ENCODE measurements at places on chromosomes 16 and 17.
A peak's percentile ranks its signal among the peaks of the same experiment; 100 is the strongest.

- peak overlapping the region; percentile 61 for H3K27ac ChIP-seq
- DNase-seq = no peak
- peaks cover 24% of the 10 kb centered on the region for H3K36me3 ChIP-seq
- peaks cover 13% of the 10 kb centered on the region for H3K4me1 ChIP-seq
- H3K27me3 ChIP-seq = no peaks in the 10 kb centered on the region
Observed at GRCh38 chr17:64074704-64075426, 54.4 kb upstream of the ICAM2 start.

- DNase-seq = no peak
- no peak overlapping the region for H3K4me3 ChIP-seq
- H3K36me3 ChIP-seq = no peaks in the 10 kb centered on the region
- H3K27me3 ChIP-seq = peaks cover 57% of the 10 kb centered on the region
- H3K27ac ChIP-seq = no peak overlapping the region
- H3K4me1 ChIP-seq = no peaks in the 10 kb centered on the region
Observed at GRCh38 chr17:7825206-7825990, 8.6 kb upstream of the KDM6B start.

DNA sequence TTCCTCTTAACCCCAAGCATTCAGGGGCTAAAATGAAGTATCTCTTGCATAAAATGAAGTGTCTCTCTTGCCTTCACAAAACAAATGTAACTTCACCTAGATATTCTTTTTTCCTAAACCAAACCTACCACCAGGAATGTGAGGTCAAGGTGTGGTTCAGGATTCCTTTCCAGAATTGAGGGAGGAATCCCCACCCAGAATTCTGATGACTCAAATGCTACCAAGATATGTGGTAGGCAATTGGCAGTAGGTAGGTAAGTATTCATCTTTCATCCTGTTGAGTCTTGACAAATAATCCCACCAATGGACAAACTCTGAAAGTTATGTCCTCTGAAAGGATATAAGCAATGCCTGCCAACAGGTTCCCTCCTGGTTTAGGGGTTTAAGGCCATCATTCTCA lies 26.2 kb downstream of the TRIM16 start:
- H3K36me3 ChIP-seq = peaks cover 21% of the 10 kb centered on the region
- H3K4me3 ChIP-seq = peak overlapping the region; percentile 9

DNA sequence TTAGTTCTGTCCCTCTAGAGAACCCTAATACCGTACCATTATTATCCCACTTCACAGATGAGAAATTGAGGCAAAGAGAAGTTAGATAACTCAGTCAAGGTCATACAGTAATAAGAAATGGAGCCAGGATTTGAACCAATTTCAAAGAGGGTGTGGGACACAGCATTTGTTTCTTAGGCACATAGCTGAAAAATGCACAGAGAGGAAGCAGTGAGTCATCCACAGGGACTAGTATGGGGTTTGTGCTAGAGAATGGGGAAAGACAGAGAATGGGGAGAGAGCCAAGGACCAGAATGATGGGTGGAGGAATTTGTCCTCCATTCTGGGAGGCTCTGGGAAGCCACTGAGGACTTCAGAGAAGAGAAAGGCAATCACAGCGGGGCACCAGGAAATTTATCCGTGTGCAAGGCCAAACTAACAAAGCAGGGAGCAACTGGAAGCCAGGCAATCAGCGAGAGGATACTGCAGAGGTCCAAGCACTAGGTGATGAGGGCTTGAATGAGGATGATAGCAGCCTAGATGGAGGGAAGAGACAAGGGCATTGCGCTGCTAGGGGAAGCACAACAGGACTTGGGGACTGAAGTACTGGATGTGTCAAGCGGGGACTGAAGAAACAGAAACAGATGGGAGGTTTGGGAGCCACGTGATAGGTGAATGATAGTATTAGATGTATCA lies 78.1 kb upstream of the ZFHX3 start:
- no peak overlapping the region for H3K4me3 ChIP-seq
- no peaks in the 10 kb centered on the region for H3K27me3 ChIP-seq
- H3K36me3 ChIP-seq = no peaks in the 10 kb centered on the region
- peaks cover 23% of the 10 kb centered on the region for H3K4me1 ChIP-seq

- peaks cover 50% of the 10 kb centered on the region for H3K4me1 ChIP-seq
- H3K27me3 ChIP-seq = peaks cover 13% of the 10 kb centered on the region
- H3K36me3 ChIP-seq = no peaks in the 10 kb centered on the region
- no peak overlapping the region for H3K4me3 ChIP-seq
- peak; percentile 20 for DNase-seq
Observed at GRCh38 chr17:40556198-40556661, 9.0 kb downstream of the CCR7 start.

DNA sequence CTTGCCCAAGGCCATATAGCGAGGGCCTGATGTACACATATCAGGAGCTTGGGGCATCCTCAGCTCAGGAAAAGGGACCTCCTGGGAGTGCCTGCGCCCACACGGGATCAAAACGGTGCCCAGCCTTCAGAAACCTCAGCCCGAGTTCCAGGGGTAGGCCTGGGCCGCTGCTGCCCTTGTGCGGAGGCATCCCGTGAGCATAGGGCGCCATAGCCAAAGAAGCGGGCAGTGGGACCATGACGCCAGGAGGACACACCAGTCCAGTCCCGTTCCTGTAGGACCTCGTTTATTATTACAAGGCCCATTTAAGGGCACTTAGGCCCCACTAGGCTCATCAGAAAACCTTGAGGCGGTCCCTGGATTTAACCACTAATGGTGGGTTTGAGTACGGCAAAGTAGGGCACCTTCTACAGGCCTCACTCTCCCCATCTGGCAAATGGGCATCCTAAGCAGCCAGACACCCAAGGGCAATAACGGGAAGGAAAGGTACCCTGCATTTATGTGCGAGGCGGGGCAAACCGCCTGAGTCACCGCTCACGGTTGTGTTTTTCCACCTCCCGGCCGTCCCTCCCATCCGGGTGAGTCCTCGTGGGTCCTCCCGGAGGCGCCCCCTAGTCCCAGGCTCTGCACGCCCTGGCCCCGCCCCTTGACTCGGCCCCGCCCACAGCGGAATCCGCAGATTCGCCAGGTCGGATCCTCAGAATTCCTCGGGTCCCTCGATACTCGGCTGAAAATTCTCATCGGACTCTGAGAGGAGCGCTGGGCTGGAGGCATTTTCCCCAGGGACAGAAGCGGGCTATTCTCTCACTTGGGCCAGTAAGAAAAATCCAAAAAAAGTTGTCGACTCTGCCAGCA lies 726 bp upstream of the SETD1A start:
- peaks cover 5% of the 10 kb centered on the region for H3K36me3 ChIP-seq
- peaks cover 10% of the 10 kb centered on the region for H3K4me1 ChIP-seq
- H3K4me3 ChIP-seq = peak overlapping the region; percentile 97

- H3K27ac ChIP-seq = no peak overlapping the region
- H3K36me3 ChIP-seq = no peaks in the 10 kb centered on the region
- no peak overlapping the region for H3K4me3 ChIP-seq
Observed at GRCh38 chr17:14355556-14355955, 54.7 kb downstream of the HS3ST3B1 start.

GRCh38 chr16:80827007-80827406 lies 22.6 kb upstream of the CDYL2 start:
- no peaks in the 10 kb centered on the region for H3K36me3 ChIP-seq
- H3K27ac ChIP-seq = no peak overlapping the region
- no peak for DNase-seq
- H3K4me3 ChIP-seq = no peak overlapping the region

- H3K27ac ChIP-seq = peak overlapping the region; percentile 56
- no peaks in the 10 kb centered on the region for H3K27me3 ChIP-seq
- peaks cover 20% of the 10 kb centered on the region for H3K4me1 ChIP-seq
- H3K4me3 ChIP-seq = no peak overlapping the region
- no peak for DNase-seq
Observed at GRCh38 chr17:78273813-78274212, 42.4 kb downstream of the TMEM235 start.
